CD4-positive, alpha-beta memory T cell (primary cell): ENCODE measurements at places on chromosomes 6 and 20.

- no peak for DNase-seq
Measured at GRCh38 chr20:35017099-35017835, 61.6 kb downstream of the MYH7B start.

- no peak for DNase-seq
Measured at GRCh38 chr6:50720623-50721022, 7.3 kb downstream of the TFAP2D start.

DNA sequence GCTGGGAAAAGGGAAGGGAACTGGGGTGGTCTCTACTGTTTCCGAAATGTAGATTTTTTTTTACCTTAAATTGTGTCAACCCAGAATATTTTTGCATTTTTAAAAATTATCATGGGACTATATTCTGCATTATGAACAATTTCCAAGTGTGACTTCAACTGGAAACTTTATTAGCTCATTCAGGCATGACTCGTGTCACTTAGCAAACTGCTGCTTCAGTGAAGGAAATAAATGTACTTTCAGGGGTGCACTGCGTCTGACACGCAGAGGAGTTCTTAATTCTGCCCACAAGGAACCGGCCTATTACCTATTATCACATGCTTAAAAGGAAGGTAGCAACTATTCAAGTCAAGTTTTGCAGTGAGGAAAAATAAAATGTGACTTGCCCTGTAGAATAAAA lies 291.3 kb upstream of the PRDM1 start:
- DNase-seq: no peak

- no peak for DNase-seq
Measured at GRCh38 chr6:150261997-150262697, 106.7 kb upstream of the IYD start.

DNA sequence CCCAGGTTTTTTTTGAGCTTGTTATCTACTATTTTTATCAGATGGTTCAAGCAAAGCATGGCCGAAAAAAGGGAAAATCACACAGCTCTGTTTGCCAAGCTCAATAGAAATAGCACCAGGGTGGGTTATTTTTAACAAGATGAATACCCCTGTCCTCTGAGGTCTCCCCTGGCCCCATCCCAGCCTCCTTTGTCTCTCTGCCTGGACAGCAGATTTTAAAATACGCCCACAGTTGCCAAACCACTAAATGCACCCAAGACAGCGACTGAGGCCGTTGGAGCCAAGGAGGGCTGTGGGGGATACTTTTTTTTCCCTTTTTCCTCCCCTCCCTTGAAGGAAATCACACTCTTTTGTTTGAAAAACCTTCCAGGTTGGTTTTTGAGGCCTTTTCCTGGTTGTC lies 106.6 kb downstream of the VEGFA start:
- no peak for DNase-seq

- no peak for DNase-seq
Measured at GRCh38 chr6:43947860-43948259, 177.8 kb downstream of the VEGFA start.

- DNase-seq: no peak
Measured at GRCh38 chr20:32304131-32304746, 26.8 kb downstream of the KIF3B start.

DNA sequence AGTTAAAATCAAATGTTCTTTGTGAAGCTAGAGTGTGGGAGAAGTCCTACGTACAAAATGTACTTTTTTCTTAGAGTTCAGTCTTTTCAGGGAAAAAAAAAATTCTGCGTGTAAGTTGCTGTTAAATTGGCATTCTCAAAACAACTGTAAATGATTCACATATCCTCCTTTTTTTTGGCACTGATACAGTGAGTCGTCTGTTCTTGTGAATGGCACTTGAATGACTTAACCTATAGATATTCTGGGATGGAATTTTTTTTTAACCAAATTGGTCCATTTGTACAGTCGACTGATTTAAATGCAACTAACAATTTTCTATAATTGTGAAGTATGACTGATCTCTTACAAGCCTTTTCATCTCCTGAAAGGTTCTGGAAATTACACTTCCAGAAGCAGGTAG lies 5.5 kb upstream of the JAG1 start:
- no peak for DNase-seq

DNA sequence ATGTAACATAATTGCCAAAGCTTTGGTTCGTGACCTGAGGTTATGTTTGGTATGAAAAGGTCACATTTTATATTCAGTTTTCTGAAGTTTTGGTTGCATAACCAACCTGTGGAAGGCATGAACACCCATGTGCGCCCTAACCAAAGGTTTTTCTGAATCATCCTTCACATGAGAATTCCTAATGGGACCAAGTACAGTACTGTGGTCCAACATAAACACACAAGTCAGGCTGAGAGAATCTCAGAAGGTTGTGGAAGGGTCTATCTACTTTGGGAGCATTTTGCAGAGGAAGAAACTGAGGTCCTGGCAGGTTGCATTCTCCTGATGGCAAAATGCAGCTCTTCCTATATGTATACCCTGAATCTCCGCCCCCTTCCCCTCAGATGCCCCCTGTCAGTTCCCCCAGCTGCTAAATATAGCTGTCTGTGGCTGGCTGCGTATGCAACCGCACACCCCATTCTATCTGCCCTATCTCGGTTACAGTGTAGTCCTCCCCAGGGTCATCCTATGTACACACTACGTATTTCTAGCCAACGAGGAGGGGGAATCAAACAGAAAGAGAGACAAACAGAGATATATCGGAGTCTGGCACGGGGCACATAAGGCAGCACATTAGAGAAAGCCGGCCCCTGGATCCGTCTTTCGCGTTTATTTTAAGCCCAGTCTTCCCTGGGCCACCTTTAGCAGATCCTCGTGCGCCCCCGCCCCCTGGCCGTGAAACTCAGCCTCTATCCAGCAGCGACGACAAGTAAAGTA lies 547 bp upstream of the ESR1 start:
- DNase-seq: no peak

DNA sequence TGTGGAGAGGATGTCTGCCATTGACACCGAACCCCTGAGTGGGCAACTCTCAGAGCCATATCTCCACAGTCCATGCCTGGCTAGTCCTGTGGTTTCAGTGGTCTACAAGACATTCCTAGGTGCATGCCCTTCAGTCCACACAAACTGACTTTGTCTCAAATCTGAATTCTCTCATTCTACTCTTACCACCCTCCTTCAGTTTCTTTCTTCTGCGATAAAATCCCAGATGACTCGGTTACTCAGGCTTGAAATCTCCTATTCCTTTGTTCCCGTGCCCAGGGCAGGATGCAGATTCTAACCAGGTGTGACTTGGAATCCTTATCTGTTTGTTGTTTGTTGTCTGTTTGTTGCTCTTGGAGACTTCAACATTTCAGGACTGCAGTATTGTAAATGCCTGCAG lies 9.3 kb downstream of the CDS2 start:
- DNase-seq: no peak

DNA sequence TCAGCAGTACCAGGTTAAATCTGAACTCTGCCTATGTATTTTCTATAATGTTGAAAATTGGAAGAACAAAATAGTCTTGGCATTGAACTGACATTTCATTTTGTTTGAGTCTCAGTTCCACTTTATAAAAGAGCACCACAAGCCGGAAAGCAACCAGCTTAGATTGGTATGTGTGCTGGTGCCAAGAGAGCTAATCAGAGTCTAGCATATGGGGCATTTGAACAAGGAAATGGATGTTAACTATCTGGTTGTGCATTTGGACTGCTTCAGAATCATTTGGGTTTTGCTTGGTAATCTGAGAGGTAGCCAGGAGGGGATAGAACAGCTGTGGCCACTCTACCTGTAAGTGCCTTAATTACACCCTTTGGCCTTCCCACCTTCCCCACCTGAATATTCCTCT lies 184.8 kb downstream of the GRIK2 start:
- DNase-seq: no peak

GRCh38 chr6:45132059-45132458 lies 196.1 kb upstream of the RUNX2 start:
- no peak for DNase-seq
